ENCODE measurements at places on chromosomes 12 and 14. TPM values are rescaled to one million over a fixed set of nuclear protein-coding genes. Genes with fewer than 3 reads are reported as not detected.

Gene TCL1B
- polyA plus RNA-seq, result 0.07 TPM

Gene SFSWAP
- polyA plus RNA-seq, result 38.5 TPM

Gene PDZRN4
- polyA plus RNA-seq, result 11.0 TPM

Gene CTSG
- 7.5 TPM for polyA plus RNA-seq

Gene TMEM229B
- 2.1 TPM for polyA plus RNA-seq

Gene KIF26A
- polyA plus RNA-seq, result 5.3 TPM

Gene FAM90A1
- 0.20 TPM for polyA plus RNA-seq

Gene BDKRB1
- 0.63 TPM for polyA plus RNA-seq

Gene KRT5
- polyA plus RNA-seq, result 0.55 TPM

Gene PCBP2
- polyA plus RNA-seq, result 642 TPM

Gene MED13L
- polyA plus RNA-seq, result 73.5 TPM

Gene ESYT1
- polyA plus RNA-seq, result 62.3 TPM

Gene TAS2R8
- polyA plus RNA-seq, result not detected
